Activated naive CD4-positive, alpha-beta T cell treated with anti-CD3 and anti-CD28 coated beads for 36 hours (primary cell): ENCODE measurements at places on chromosomes 5 and 9. TPM values are rescaled to one million over a fixed set of nuclear protein-coding genes. Genes with fewer than 3 reads are reported as not detected.

DNA sequence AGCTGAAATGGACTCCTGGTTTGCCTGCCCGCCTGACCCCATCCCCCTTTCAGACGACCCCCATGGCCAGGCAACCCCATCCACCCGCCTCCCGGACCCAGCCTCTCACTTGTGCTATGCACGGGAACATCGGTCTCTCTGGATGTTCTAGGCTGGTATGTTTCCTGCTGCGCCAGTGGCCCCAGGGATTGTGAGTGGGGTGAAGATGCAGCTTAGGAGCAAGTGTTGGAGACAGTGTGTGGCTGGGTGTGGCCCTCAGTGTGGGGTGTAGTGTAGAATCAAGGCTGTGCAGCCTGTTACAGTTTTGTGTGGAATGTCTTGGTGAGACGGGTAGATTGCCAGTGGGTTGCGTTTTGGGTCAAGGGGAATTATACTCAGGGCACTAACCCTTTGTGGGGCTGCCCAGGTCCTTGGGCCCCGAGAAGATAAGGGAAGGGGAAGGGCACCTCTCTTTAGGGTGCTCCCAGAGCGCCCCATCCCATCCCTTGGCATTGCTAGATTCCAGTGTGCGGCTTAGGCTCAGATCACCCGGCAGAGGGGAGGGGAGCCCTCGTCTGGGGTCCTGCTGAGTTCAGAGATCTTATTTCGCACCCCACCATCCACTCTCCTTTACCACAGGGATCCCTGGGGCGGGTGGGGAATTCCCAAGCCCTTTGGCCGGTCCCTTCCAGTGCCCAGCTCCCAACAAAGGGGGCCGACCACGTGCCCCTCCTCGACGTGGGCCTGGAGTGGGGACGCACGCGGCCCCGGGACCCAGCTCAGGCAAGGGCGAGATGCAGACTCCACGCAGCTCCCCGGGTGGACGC is 4.6 kb downstream of the IER5L start:
- no peak for DNase-seq

- no peak for DNase-seq
Measured at GRCh38 chr9:25716220-25716872, 38.1 kb upstream of the TUSC1 start.

DNA sequence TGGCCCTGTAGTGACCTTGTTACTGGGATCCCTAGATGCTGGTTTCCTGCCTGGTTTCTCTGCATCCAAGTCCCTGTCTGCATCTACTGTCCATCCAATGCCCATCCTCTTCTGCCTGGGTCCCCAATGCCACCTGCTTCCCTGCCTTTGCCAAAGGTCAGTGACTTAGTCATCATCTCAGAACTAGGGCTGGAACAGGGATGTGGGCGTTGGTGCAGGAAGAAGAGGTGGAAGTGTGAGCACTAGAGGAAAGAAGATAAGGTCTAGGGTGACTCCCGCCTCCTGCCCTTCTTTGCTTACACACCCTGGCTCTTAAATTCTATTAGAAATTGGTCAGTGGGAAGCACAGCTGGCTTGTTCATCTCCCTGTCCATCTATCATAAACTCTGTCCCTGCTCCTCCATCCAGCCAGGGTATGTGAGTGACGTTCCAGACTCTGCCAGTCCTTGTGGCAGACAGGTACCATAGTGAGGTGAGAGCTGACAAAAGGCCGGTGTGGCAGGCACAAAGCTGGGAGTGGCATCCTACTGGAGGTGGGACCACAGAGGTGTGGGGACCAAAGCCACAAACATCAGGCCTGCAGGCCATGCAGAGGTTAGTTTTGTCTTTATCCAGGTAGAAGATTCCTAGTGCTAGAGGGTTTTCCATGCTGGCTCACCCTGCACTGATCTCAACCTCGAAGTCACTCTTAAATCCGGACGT is 9.2 kb downstream of the PTPN3 start:
- no peak for DNase-seq

DNA sequence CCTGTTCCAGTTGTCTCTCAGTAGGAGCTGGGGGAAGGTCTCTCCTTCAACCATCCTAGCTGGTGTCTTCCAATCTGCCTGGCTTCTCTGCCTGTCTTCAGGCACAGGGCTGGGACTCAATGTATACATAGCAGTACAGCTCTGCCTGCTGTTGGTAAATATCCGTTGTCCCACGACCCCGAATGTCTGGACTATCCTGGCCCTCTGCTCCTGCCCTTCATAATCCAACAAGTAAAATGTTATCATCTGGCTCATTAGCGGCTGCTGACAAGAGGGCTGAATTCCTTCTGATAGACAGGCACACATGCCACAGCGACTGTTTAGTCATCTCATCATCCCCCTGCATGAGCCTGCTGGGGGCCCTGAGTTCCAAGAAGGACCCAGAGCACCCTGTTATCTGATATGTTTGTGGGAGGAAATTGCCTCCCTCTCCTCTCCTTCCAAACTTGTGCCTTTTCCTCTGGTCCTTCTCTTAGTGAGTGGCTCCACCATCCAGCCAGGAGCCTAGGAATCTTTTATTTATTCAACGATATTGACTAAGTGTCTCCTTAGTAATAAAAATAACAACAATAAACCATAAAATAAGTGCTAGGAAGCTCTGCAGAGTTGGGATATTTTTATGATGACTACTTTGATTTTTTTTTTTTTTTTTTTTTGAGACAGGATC is 29.5 kb upstream of the TGFBR1 start:
- DNase-seq: no peak

DNA sequence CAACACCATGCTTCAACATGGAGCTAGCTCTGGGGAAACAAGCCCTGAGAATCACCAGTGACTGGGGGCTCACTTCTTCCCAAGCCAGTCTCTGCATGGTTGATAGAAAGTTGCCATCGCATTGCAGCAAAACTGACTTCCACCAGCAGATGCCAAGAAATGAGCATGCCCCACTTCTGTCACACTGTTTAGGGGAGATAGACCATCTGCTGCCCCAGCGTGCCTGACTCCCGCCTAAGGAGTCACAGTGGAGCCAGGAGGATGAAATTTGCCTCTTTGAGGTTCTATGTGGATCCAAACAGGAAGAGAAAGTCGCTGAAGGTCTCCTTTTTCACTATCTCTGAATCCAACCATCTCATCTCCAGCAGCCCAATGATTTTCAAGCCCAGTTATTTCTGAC is 116.7 kb upstream of the SLIT3 start:
- no peak for DNase-seq

- DNase-seq: no peak
Measured at GRCh38 chr9:134724912-134725604, 83.5 kb downstream of the COL5A1 start.

- no peak for DNase-seq
Measured at GRCh38 chr5:111495159-111495558, 17.2 kb downstream of the STARD4 start.

GRCh38 chr9:77750284-77750683 is 102.2 kb upstream of the GNA14 start:
- no peak for DNase-seq

DNA sequence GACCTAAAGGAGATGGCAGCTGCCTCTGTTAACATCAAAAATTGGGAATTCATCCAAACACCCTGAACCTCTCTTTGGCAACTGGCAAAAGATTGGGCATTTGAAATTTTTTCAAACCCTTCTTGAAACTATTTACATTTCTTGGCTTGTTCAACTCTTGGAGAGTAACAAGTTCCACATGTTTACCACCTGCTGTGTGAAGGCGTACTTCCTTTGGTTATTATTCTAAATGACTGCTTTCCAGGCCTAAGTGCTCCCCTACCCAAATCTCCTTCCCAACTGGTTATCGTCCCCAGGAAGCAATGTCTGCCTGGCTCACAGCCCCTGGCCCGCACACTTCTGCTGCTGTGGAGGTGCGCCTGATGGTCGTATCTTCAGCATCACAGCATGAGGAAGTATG is 422.7 kb downstream of the DMAC1 start:
- no peak for DNase-seq

DNA sequence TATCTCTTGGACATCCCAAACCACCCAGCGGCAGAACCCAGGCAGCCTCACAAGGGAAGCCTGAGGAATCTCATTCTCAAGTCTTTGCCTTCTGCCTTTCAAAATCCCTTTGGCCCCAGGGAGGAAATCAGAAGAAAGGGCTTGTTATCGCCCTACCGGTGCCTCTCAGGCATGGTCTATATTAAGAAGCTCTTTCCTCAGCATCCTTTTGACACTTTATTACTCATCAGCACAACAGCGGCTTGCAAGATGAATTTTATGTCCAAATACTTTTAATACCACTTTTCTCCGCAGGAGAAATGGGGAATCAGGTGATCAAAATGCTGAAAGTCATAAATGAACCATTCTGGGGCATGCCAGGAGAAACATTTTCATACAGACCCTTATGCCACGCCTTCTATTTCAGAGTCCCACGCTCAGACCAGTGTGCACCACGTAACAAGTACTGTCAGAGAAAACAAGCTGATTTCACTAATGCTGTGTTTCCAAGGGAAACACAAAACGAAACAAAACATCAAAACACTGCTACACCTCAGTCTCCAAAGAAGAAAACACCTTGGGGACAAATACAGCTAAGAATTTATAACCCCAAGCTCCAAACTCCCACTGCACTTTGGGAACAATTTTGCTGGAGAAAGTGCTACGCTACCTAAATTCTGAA is 30.0 kb downstream of the RAPGEF1 start:
- DNase-seq: peak; percentile 38

DNA sequence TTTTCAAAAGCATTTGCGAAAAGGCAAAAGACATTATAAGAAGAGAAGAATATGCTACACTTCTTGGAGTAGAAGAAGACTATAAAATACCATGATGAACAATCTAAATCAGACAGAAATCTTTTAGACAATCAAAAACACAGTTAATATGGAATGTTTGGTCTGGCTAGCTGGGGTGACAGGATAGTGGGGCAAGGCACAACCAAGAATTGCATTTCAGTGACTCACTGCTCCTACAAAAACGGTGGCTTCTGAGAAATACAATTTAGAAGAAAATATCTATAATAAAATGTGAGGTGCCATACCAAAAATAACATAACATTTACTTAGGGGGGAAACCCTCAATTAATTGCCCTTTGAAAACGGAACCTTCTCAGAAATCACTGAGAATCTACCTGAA is 363.4 kb downstream of the NPR3 start:
- no peak for DNase-seq

- DNase-seq: no peak
Measured at GRCh38 chr5:67283988-67284487, 87.4 kb upstream of the CD180 start.

GRCh38 chr9:134992755-134993124 is 75.0 kb upstream of the FCN1 start:
- no peak for DNase-seq

DNA sequence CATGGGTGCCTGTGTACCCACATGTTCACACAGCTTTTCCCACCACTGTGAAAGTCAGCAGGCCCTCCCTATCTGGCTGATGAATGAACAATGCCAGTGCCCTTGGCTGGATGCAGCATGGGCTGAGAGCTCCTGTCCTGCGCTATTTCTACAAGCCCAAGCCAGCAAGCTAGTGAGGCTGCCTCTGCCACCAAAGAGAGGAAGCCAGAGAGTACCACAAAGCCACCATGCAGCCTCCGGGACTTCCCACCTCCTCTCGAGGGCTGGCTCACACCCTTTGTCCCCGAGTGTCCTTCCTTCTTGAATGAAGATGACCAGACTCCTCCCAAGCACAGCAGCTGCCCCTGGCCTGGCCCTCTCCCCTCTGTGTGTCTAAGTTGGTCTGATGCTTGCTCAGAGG is 76.5 kb downstream of the SH3PXD2B start:
- DNase-seq: no peak

GRCh38 chr5:171127314-171127713 is 181.7 kb upstream of the TLX3 start:
- DNase-seq: no peak

DNA sequence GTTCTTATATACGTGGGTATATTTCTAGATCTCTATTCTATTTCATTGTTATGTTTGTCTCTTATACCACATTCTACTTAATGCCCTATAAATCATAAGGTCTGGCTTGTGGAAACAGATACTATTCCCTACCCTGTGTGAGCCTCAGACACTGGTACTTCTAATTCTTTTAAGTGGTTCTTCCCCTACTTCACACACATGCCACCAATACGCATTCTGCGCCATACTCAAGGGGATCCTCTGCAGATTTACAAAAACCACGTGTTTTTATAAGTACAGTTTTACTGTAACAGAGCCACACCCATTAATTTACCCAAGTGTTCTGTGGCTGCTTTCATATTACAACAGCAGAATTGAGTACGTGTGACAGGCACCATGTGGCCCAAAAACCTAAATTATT is 195.6 kb downstream of the SAXO1 start:
- DNase-seq: no peak

DNA sequence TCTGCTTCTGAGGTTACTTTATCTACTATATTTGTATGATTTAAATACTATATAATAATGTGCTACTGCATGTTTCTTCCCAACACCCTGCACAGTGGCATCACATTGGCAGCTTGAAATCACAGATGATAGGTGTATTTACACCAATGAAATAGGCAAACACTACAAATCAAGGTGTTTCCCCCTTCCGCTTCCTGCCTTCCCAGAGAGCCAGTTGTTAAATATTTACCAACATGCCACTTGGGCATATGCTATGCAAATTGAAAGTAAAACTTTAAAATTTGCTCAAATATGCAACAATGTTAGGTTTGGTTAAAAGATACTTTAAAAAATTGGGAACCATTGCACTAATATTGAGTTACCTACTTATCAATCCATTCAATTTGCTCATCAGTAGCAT is 58.2 kb upstream of the SMARCA2 start:
- no peak for DNase-seq

GRCh38 chr5:21802869-21803490 is 1050.2 kb downstream of the CDH12 start:
- DNase-seq: no peak

- DNase-seq: no peak
Measured at GRCh38 chr5:132233081-132233480, 5.4 kb upstream of the P4HA2 start.

DNA sequence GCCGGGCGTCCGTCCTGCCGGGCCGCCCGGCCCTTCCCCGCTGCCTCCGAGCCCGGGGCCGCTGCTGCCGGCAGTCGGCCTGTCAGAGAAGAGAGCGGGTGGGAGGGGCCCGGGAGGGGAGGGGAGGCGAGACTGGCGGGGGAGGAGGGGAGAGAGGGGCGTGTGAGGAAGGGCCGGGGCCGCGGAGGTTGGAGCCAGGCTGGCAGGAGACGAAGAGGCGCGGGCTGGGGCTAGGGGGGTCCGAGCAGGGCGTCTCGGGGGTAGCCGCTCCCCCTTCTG is 570 bp downstream of the CREBRF start:
- no peak for DNase-seq

GRCh38 chr5:91541696-91542095 is 158.6 kb upstream of the ARRDC3 start:
- DNase-seq: no peak

Gene IL9
- not detected for total RNA-seq

Gene CD72
- 2.9 TPM for total RNA-seq

Gene NIM1K
- 0.57 TPM for total RNA-seq

Gene NUDT12
- 4.7 TPM for total RNA-seq

Gene TNC
- total RNA-seq: 0.05 TPM

Gene SEPTIN8
- total RNA-seq: 24.9 TPM

Gene FYB1
- 129 TPM for total RNA-seq

Gene GOLPH3
- total RNA-seq: 41.5 TPM

Gene COL27A1
- total RNA-seq: 7.0 TPM

Gene ARL10
- 3.9 TPM for total RNA-seq

Gene RUFY1
- 31.0 TPM for total RNA-seq

Gene ESM1
- total RNA-seq: not detected

Gene AGXT2
- total RNA-seq: not detected

Gene PCDHB7
- not detected for total RNA-seq

Gene CCL21
- total RNA-seq: not detected

Gene CCDC171
- total RNA-seq: 2.7 TPM
